ENCODE measurements at places on chromosomes 11 and 22. TPM values are rescaled to one million over a fixed set of nuclear protein-coding genes. Genes with fewer than 3 reads are reported as not detected.

DNA sequence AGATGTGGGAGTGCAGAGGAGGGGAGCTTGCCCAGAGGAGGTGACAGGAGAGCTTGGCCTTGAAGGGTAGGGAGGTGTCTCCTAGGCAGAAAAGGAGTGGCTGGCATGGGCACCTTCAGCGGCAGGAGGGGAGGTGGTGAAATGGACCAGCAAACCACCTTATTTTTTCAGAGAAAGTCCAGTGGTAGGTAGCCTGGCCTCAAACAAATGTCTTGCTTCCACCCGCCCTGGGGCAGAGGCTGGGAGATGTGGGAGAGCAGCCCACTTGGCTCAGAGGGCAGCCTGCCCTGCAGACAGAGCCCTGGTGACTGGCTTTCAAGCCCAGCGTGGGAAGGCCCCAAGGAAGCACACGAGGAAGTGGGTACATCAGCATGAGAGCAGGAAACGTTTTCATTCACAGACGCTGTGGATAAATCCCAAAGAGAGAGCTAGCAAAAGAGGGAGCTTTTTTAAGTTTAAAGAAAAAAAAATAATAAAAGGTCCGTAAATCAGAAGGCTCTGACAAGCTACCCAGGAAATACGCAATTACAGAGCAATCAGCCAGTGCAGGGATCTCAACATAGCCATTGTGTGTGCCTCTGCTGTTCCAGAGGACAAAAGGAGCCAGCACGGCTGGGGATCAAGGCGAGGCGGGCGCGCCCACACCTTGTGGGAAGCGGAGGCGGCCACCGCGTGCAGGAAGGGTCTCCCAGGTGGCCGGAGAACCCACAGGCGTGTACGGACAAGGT is 238.7 kb upstream of the PLET1 start:
- no peak for DNase-seq

- no peak for DNase-seq
Observed at GRCh38 chr11:66414120-66414934, 6.5 kb upstream of the NPAS4 start.

- no peak for DNase-seq
Observed at GRCh38 chr11:69395287-69395686, 86.2 kb upstream of the LINC01488 start.

- no peak for DNase-seq
Observed at GRCh38 chr11:43866520-43866919, 14.1 kb upstream of the ALKBH3 start.

DNA sequence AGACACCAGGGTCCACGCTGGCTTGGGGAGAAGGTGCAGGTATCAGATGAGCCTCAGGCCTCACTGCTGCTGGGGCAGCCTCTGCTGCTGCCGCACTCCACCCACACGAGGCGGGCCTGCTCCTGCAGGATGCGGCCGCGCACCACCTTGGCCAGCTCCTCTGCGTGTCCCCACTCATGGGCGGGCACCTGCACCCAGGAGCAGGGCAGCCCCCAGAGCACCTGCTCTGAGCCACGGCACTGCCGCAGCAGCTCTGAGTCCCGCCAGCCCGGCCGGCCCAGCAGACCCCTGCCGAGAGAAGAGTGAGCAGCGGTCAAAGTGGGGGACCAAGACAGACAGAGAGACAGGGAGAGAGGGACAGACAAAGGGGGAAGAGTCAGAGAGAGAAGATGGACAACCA is 4.9 kb upstream of the MFNG start:
- DNase-seq: no peak

- no peak for DNase-seq
Observed at GRCh38 chr22:22158207-22158816, 86.3 kb upstream of the VPREB1 start.

DNA sequence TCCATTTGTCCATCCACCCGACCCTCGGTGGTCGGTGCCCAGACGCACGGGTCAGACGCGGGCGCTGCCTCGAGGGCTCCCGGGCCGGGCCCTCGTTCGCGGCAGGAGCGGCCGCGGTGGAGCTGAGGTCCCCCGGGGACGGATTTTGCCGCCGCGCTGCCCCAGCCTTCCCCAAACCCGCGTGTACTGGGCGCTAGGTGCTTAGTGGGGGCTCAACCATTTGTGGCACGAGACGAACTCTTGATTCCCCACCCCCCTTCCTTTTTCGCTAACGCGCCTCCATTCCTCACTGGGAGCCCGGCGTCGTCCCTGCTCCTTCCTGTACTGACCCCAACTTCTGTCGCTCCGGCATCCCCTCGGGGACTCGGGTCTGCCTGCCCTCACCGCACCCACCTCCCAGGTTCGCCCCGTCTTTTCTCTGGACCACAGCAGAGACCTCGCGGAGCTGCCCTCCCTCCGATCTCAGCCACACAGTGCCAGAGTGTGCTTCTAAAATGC is 789 bp upstream of the CBX7 start:
- no peak for DNase-seq

DNA sequence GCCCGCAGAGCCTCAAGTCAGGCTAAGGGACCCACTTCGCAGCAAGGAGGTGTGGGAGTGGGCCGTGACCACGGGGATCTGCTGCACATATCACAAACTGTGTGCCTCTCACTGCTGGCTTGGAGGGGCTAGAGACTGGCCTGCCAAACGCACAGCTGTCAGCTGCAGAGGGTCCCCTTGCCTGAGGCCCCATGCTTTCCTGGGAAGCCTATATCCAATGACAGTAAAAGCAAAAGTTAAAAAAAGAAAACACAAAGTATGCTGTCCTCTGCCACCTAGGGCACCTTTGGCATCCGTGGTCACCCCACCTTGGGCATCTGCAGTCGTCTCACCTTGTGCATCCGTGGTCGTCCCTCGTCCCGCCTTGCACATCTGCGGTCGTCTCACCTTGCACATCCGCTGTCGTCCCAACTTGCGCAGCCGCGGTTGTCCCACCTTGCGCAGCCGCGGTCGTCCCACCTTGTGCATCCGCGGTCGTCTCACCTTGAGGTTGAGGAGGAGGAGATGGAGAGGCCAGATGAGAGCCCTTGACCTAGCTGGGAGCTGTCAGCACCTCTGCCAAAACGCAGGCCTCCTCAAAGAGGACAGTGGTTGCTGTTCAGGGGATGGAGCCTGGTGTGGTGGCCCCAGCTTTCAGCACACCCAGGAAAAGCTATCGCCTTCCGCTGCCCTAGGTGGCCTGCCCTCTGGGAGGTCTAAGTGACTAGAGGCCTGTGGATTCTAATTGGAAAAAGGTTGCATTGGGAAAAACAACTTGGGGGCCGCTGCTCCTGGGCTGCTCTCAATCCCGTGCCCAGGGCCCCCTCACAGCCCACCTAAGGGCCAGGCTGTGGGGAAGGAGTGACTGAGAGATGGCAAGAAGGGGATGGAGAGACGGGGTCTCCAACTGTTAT is 90.5 kb downstream of the MYEOV start:
- DNase-seq: no peak

DNA sequence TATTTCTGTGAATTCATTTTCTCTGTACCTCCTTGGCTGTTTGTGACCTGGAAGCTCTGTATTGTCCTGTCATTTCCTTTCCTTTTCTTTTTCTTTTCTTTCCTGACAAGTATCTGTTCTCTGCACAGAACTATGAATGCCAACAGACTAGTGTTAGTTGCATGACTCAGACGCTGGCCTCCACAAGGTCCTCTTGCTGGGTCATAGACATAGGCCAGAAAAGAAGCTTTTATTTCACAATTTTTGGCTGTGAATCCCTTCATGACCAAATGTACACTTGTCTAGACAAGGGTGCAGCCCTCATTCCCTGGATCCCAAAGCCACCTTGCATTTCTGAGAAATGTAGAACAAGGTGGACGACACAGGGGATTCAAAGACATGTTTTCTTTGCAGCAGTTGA is 104.1 kb upstream of the MTNR1B start:
- DNase-seq: no peak

GRCh38 chr11:27239305-27239942 is 123.6 kb downstream of the CCDC34 start:
- no peak for DNase-seq

- no peak for DNase-seq
Observed at GRCh38 chr22:50524676-50525103, 708 bp downstream of the SCO2 start.

- no peak for DNase-seq
Observed at GRCh38 chr11:77446911-77447629, 26.8 kb downstream of the PAK1 start.

DNA sequence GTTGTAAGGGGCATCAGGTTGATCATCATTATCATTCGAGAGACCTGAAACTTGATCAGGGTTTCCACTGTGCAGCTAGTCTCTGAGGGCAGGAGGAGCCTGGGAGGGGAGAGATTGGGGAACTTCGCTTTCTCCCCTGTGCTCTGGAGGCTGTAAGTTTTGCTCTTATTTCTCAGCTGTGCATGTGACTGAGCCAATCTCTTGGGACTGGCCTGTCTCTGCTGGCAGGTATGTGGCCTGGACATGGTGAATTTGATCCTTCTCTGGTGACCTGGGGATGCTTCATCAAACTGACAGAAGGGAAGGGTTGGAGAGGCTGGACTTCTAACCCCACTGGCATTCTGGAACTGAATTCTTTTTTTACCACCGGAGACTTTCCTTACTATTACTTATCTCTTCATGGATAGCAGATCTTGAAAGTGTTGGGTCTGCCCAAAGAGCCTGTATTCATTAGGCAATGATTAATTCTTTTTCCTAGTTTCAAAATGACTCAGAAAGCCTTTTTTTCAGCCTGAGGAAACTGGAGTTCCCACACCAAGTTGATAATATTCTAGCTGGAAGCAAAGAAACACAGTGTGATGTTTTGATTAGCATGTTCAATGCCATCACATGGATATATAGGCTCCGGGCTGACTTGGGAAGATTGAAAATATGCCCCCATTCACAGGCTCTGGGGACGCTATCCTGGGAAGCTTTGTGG is 36.5 kb downstream of the TSPAN18 start:
- DNase-seq: no peak

DNA sequence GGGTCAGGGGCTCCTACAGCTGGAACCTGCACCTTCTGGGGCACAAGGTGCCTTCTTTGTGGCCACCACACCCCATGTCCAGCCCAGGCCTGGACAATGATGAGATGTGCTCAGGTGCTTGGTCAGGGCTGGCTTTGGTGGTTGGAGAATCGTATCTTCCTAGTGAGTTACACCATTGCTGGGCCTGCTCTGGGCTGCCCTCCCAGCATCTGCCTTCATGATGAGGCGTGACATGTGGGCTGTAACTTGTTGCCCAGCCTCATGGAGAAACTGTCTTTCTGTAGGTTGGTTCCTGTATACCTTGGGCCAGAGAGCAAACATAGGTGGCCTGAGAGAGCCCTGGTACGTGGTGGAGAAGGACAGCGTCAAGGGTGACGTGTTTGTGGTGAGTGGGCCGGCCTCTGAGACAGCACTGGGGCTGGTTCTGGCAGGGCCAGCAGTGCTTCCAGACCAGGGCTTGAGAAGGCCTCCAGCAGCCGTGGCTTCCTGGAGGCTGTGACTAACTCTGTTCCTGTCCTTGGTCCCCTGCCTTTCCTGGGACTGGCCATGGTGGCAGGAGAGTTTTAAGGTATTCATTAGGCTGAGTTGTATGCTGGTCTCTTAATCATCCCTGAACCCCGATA is 18.1 kb downstream of the TRMU start:
- DNase-seq: no peak

DNA sequence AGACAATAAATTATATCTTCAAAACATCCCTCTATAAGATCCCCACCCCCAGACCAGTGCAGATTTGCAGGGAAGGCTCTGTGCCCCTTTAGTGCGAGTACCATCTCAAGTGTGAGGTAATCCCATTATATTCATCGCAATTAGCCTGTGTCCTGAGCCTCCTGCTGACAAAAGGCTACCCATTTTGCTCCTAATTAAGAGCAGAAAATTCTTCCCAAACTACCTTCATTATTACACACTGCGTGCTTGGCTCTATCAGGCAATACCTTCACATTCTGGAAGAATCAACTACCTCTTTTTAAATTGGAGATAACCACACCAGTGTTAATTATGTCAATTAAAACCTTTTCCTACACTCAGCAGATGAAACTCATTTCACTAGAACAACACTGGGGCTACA is 1133.4 kb upstream of the CCDC90B start:
- DNase-seq: no peak

- no peak for DNase-seq
Observed at GRCh38 chr11:8796941-8797340, 114.0 kb upstream of the AKIP1 start.

Gene DTX4
- 0.29 TPM for total RNA-seq

Gene SCGB2A2
- not detected for total RNA-seq

Gene POU2F3
- total RNA-seq: not detected

Gene SLC17A6
- not detected for total RNA-seq

Gene OR4P4
- total RNA-seq: not detected

Gene CBLIF
- total RNA-seq: not detected

Gene ATG2A
- total RNA-seq: 17.5 TPM

Gene CRYBB3
- total RNA-seq: not detected

Gene FXYD2
- 6.7 TPM for total RNA-seq

Gene PDXP
- total RNA-seq: 51.5 TPM
